ENCODE measurements at places on chromosomes 5 and 9.

DNA sequence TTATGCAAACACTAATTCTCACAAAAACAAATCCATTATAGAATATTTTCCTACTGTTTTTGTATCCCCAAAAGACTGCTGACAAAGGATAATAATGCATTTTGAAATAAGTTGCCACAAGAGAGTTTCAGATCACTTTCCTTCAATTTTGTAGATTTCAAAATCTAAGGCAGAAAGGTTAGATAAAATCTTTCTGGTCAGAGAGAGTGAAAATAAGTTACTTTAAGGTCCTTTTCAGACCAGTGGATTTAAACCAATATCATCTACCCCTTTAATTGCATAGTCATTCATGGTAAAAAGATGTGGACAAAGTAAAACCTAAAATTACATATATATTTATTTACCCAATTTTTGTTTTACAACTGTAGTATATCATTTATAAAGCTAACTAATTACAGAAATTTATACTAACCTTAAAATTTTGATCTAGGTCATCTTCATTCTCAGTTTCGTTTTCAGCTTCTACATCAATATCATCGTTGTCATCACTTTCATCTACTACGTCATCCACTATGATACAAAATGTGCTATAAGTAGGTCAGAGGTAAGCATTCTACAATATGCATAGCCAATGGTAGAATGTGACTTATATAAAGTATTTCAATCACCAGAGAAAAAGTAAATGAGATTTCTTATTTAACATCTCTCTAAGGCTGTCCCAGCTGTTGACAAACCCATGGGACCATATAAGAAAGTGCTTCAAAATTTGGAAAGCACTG lies 95.7 kb downstream of the AGTPBP1 start:
- DNase-seq: no peak

GRCh38 chr5:167587772-167588437 lies 703.5 kb upstream of the WWC1 start:
- DNase-seq: no peak

- DNase-seq: no peak
Measured at GRCh38 chr5:2334719-2335118, 416.8 kb downstream of the IRX2 start.

DNA sequence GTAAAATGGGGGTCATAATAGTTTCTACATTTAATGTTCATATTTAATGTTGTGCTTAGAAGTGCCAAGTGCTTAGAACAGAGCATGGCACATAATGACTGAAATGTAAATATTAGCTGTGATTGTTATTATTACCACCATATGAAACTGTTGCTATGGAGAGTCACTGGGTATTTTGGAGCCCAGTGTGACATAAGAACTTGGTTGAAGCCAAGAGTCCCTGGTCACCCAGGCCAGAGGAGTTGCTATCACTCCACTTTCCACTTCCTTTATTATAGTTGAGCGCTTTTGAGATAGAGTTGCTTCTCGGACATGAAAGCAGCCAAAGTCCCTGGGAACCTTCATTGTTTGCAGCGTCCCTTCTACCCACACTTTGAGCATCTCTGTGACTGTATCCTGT lies 77.1 kb downstream of the MAP1B start:
- DNase-seq: no peak

DNA sequence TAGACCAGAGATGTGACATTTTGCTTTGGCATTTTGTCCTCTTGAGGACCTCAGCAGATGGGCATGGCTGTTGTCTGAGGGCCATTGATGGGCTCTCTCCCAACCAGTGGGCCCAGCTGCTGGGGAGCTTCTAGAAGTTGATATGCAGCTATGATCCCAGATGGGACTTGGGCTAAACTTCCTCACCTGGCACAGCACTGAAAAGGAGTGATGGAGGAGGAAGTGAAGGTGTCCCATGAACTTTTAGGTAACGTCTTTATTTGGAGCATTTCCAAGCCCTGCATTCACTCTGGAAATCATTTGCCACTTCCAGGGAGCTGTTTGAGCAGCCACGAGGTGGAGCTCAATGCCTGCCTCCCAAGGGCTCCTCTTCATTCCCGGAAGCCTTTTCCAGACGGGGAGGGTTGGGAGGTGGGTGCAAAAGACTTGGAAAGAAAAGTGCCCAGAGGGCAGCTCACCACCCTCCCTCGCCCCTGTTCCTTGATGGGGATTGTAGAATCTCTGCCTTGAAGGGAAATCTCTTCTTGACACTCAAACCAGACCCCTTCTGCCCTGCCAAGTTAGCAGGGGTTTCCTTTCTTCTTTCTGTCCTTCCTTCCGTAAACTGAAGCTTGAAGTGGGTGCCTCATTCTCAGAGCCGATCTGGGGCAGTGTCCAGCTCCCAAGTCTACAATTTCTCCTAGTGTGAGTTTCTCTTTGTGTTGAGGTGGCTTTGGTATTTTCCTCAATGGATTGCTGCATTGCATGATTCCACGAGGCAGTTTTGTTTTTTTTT lies 18.1 kb upstream of the NEUROG1 start:
- no peak for DNase-seq

GRCh38 chr5:76264681-76265080 lies 138.4 kb upstream of the IQGAP2 start:
- DNase-seq: no peak

GRCh38 chr9:120161776-120162175 lies 418.2 kb downstream of the CDK5RAP2 start:
- no peak for DNase-seq

DNA sequence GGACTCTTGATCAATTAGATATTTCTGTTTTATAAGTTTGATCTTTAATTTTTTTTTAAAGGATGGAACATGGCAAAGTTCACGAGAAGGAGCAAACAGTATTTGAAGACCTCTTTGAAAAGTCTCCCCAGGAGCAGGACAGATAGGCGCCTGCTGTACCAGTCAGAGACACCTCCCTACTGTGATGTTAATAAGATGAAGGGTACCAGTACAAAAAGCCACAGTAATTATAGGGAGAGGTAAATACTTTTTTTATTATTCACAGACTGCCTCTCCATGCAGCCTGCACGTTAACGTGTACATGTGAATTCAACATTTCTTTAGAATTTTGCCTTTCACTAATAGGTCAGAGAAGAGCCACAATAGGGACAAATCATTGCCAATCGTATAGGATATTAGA lies 146.5 kb upstream of the CDH6 start:
- DNase-seq: no peak

- no peak for DNase-seq
Measured at GRCh38 chr9:76215066-76215465, 179.2 kb downstream of the RFK start.

Measured in T-helper 2 cell treated with Interferon-gamma antibody and Interleukin-4, amounts not matched to agents 5 μg/mL and 100 μg/mL, for 36 hours (primary cell).